ENCODE measurements at places on chromosomes 5 and 9.

- no peak for DNase-seq
These were observed 8.4 kb upstream of the UBAP1 start for GRCh38 chr9:34170237-34170991.

GRCh38 chr9:134011401-134011800, 13.9 kb upstream of the BRD3OS start:
- DNase-seq: no peak

- DNase-seq: peak; percentile 53
These were observed 616 bp upstream of the ENC1 start for GRCh38 chr5:74640954-74641734.

GRCh38 chr5:158874343-158874742, 225.4 kb downstream of the EBF1 start:
- no peak for DNase-seq

GRCh38 chr5:178208540-178209227, 4.4 kb downstream of the HNRNPAB start:
- DNase-seq: no peak

- no peak for DNase-seq
These were observed 25.8 kb downstream of the CDC25C start for GRCh38 chr5:138305797-138306196.

DNA sequence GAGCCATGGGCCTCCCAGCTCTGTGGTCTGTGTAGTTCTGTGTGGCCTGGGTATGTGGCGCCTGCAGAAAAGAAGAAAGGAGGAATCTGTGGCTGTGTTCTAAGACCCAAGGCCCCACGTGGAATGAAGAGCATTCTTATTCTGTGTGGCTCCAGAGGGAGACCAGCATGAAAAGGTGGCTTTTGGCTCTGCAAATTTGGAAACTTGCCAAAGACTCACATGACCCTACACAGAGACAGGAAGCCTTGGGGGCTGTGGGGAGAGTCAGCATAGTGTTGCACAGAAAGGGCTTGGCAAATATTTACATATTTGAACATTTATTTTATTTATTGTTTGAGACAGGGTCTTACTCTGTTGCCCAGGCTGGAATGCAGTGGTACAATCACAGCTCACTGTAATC, 193.3 kb downstream of the TMEM38B start:
- DNase-seq: no peak
